Jurkat, Clone E6-1 (cell line): ENCODE measurements at places on chromosomes 3 and 15.

- peak; percentile 51 for DNase-seq
Observed at GRCh38 chr15:70435369-70435768, 328.0 kb downstream of the UACA start.

GRCh38 chr15:29066310-29066709, 180.5 kb downstream of the APBA2 start:
- no peak for DNase-seq

GRCh38 chr3:48594417-48595049, 596 bp downstream of the COL7A1 start:
- no peak for DNase-seq

DNA sequence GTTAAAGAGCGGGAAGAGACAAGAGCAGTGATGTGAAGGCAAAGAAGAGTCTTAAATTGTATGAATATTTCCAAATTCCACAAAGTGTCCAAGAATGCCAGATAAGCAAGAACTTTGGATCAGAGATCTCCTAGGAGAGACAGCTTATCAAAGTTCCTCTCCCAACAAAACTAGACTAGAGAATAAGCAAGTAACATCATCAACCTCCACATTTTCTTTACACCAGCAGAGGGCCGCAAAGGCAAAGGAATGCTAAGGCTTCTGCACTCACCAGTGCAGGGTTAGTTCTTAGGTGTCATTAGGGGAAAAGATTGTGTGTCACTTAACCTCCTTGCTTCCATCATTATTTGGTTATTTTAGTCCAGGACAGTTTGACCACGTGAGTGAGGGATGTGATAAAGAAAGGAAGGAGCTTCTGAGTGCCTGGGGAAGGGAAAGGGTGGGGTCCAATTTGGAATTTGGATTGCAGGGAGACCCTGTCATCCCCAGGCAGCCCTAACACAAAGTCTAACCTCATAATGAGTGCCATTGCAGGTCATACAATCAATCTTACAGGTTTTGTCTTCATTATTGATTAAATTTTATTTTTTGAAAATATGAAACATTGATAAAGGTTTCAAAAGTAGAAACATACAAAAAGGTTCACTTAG, 7.5 kb upstream of the CMTM6 start:
- peak; percentile 59 for DNase-seq

DNA sequence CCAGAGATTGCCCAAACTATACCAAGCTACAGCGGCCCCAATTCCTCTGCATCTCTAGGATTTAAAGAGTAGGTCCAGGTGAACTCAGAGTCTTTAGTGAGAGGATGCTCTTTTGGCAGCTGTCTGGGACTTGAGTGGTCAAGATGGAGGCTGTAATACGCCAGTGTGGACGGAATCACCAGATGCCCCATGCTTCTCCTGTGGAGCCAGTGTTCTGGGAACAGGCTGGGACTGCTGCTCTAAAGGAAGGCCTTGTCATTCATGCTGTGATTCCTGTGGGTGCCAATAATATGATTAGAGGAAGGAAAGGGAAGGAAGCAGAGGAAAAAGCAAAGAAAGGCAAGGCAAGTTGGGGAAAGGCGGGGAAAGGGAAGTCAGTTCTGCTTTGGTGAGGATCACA, 17.4 kb upstream of the NOX5 start:
- DNase-seq: no peak

DNA sequence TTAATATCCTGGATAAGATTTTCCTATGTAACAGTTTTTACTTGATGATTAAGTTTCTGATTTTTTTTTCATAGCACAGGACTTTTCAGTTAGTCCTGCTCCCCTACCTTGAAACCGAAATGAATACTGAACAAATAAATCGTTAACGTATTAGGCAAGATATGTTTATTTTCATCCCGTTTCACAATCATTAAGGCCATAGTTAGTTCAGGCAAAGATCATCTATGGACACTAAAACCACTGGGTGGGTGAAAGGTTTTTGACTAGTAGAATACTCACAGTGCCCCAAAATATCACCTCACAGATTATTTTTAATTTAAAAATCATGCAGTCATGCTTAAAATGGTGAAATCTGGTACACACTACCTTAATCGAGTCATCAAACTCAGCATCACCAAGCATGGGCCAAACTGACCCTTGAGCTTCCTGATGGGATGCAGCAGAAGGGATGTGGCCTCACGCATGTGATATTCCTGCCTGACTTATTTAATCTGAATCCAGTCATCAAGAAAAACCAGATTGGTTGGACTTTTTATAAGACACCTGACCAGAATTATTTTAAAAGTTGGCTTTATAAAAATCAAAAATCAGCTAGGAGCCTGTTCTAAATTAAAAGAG, 365.0 kb downstream of the LPP start:
- no peak for DNase-seq

- no peak for DNase-seq
Observed at GRCh38 chr3:189496375-189497138, 134.6 kb upstream of the TP63 start.

- no peak for DNase-seq
Observed at GRCh38 chr3:81909796-81910195, 148.4 kb upstream of the GBE1 start.

DNA sequence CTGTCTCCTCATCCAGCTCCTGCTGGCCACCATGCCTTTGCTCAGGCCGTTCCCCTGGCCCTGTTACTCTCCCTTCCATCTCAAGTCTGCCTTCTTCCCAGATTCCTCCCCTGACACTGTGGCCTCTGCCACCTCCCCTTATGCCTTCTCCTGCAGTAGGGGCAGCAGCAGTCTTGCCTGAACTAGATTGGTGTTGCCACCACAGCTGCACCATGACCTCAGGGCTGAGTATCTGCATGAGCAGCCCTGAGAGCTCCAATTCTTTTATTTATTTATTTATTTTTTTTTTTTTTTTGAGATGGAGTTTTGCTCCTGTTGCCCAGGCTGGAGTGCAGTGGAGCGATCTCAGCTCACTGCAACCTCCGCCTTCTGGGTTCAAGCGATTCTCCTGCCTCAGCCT, 13.8 kb upstream of the CAMP start:
- DNase-seq: no peak

- no peak for DNase-seq
Observed at GRCh38 chr15:36415643-36416042, 163.8 kb upstream of the CDIN1 start.

DNA sequence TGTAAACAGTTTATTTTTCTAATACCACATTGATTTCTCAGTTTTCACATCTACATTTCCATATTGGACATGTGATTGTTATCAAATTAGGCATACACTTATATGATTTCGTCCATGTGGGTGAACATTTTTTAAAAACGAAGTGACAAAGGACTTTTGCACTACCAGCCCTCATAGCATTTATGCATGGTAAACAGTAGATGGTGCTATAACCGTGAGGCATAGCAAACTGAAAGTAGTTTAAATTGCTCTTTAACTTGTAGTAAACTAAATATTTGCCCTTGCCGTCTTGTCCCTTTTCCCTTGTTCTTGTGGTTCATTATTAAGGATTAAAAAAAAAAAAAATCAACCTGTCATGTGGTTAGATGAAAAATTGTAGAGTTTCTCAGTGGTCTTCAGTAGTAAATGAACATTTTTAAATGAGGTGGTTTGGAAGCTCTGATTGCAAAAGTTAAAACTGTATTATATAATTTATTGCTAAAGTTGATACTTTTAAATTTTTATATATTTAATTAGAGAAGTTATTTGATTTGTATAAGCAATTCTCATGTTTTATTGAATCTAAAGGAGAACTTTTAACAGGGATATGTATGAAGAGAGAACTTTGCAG, 24.0 kb downstream of the STX19 start:
- peak; percentile 62 for DNase-seq

DNA sequence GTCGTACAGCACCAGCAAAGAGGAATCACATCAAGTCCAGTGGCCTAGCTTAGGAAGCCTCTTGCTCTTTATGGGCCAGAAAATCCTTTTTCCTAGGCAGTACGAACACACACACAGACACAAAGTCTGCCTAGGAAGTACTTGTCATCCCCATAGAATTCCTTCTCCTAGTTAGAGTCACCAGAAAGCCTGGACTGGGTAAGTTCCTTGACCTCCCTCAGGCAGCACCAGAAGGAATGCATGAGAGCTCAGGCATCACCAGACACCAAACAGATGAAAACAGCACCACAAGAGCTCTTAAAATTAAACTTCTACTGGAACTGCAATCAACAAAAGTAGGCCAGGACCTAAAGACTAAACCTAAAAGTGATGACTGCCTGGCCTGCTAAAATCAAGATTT, 192.9 kb upstream of the CCDC54 start:
- DNase-seq: no peak

GRCh38 chr15:44910981-44911625, 45.4 kb upstream of the TERB2 start:
- DNase-seq: no peak

- DNase-seq: no peak
Observed at GRCh38 chr15:100141311-100142001, 200.3 kb downstream of the ADAMTS17 start.

DNA sequence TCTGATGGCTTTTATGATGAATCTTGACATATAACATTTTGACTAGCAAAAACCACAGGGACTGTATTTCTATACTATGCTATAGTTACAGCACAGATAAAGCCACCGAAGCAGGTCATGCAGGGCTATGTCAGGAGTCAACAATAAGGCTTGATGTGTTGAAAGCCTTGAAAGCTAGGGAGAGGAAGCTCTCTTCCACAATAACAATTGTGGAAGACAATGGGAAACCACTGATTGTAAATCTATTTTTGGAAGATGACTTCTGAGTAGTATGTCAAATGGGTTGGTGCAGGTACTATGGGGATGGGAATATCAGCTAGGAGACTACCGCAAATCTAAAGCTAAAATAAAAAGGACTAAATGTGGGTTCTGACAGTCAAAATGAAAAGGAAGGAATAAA, 4.0 kb upstream of the AQR start:
- DNase-seq: no peak

- DNase-seq: no peak
Observed at GRCh38 chr15:68776477-68777270, 44.0 kb downstream of the ANP32A start.

DNA sequence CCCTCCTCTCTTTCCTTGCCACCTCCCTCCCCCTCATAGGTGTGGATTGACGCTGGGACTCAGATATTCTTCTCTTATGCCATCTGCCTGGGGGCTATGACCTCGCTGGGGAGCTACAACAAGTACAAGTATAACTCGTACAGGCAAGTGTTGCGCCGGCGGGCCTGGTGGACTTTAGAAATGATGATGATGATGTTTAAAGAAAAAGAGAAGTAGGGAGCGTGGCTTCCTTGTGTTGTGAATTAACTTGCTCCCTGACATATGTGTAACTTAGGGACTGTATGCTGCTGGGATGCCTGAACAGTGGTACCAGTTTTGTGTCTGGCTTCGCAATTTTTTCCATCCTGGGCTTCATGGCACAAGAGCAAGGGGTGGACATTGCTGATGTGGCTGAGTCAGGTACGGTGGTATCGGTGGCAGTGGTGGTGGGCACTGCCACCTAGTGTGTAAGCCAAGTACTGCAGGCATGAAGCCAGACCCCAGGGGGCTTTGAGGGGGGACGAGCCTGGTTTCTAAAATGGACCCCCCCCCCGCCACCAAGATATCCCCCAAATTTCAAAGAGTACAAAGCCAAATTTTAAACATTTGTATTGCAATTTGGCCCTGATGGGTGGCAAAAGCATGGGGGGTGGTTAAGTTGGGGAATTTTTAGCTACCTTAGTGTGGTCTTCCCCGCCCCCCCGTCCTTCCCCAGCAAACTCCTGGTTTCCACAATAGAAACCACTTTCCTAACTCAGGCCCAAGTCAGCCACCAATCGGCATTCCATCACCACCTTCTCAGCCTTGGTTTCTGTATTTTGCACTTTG, 65.6 kb downstream of the SLC6A6 start:
- DNase-seq: no peak

GRCh38 chr3:20319551-20319950, 133.5 kb upstream of the SGO1 start:
- no peak for DNase-seq

DNA sequence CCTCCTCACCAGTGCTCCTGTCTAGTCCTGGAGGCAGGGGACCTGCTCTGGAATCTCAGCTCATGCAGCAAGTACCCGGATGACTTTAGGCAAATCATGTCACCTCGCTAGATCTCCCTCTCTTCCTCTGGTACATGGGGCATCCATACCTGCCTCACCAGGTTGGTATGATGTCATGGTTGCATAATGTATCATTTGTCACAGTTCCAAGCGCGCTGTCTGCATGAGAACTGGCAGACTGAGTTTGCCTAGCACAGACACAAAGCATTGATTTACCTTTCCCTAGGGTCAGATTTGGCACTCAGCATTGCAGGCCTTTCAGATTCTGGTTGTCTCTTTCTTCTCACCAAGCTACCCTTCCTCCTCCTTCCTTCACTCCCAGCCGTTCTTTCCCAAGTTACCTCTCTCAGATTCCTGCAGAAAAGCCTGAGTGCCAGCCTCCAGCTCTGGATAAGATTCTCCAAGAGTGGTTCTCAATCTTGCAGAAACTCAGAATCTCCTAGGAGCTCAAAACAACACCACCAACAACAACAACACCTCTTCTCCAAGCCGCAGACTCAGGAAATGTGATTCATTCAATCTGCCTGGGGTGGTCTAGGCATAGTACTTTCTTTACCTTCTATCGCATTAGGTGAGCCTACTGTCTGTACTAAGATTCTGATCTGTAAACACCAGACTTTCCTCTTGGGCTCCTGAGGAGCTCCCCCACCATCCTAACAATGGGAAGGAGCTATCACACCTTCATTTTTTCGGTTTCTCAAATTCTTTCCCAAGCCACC, 29.5 kb downstream of the FAM43A start:
- DNase-seq: no peak

DNA sequence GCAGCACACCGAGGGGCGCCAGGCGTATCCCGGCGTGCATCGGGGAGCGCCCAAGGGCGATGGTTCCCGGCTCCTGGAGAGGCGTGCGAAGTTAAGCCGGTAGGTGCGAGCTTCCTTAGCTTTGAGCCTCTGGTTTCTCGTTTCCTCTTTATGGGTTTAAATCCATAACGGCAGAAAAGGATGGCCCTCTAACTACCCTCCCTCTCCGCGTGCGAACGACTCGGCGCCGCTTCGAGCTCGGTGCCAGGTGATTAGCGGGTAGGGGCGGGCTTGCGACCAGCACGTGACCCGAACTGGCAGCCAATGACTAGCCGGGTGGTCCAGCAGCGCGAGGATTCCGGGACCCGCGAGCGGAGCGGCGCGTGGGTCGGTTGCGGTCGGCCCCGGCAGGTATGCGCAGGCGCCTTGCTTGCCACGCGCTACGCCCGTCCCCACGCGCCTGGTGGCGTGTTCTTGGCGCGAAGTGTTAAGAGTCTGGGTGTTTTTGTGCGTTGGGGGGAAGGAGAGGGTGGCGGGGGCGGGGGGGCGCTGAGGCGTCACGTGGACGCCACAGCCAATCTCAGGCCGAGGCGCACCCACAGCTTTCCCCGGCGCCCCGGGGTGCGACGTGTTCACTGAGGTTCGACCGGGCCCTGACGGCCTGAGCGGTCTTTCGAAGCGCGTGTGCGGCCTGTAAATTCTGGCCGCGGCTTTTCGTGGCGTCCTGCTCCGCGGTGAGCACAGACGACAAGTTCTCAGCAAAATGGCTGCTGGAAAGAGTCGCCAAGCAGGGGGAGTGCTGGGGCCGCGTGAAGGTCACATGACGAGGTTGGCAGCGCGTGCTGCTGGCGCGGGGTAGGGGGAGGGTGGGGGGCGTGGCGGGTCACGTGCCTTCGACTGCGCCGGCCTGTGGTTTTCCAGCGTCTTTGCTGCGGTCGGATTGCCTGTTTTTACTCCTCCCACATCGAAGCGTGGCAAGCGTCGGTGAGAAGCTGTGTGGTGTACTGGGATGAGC, 38.7 kb upstream of the MGA start:
- peak; percentile 89 for DNase-seq

- DNase-seq: no peak
Observed at GRCh38 chr3:158205994-158206393, 96.1 kb downstream of the RSRC1 start.
